ENCODE measurements at places on chromosomes 6 and 20.
A peak's percentile ranks its signal among the peaks of the same experiment; 100 is the strongest.

DNA sequence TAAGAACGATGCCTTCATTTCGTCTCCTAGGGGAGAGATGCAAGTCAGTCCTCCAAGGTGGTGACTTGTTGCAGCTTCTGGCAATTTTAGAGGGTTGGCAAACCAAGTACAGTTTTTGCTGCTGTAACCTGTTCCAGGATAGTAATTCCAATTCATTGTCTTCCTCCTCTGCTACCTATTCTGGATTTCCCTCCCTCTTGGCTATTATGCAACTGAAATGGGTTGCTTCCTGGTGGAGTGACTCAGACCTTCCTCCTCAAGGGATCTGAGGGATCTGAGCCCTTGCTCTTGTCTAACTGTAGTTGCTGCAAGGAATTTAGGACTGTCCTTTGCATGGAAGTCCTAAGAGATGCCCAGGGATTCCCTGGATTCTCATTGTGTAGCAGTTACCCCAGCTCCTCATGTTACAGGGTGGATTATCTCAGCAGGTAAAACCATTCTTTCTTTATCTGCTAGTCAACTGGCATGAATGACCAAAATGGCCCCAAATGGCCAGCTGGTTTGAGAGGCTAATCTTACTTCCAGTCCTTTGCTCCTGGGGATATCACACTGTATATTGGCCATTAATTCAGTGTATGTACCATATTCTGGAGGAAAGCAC is 17.6 kb upstream of the ELMO2 start:
- DNase-seq = no peak

- DNase-seq = peak; percentile 42
These were observed 7.7 kb upstream of the HTR1B start for GRCh38 chr6:77470983-77471382.

DNA sequence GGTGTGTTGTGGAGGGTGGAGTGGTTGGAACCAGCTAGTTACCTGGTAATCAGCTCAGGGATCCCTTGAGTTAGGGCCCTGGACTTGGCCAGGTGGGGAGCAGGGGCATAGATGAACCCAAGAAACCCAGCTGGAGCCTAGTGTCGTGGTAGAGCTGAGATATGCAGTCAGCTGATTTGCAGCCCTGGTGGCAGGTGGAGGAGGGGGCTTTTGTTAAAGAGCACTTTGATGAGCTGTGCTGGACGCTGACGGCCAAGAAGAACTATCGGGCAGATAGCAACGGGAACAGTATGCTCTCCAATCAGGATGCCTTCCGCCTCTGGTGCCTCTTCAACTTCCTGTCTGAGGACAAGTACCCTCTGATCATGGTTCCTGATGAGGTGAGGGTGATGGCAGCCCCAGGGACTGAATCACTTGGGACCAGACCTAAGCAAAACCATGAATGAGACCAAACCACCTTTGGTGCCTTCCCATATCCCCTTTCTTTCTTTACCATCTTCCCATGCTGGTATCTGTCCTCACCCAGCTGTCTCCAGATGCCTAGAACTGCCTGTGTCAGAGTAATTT is 12.7 kb downstream of the DEF6 start:
- DNase-seq = no peak

DNA sequence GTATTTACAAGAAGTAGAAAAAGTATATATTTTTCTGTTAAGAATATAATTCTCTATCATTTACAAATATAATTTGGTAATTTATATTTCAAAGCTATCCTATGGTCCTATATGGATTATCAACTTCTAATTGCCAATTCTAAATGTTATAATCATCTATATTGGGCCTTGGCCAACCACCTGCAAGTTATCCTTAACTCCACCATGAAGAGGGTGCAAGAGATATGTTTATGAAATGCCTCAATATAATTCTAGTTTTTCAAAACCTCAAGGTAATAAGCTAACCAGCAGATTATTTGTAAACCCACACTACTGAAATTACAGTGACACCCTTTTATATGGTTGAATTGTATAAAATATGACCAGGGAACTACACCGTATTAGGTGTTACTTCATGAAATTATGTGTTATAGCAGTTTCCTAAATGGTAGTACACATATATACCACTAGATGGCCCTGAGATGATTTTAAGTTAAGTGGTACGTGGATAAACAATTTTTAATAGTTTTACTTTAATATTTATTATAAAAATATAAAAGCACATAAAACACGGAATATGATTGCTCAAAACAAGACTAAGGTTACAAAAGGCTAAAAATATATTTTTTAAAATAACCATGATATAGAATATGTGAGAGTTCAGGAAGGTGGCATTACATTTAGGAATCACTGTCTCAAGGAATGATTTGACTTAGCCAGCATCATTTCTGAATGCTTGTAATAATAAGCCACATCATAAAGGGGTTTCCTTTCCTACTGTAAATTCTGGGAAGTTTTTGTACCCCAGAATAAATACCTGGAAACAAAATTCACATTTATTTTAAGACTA is 9.8 kb upstream of the PNISR start:
- DNase-seq = peak; percentile 42

DNA sequence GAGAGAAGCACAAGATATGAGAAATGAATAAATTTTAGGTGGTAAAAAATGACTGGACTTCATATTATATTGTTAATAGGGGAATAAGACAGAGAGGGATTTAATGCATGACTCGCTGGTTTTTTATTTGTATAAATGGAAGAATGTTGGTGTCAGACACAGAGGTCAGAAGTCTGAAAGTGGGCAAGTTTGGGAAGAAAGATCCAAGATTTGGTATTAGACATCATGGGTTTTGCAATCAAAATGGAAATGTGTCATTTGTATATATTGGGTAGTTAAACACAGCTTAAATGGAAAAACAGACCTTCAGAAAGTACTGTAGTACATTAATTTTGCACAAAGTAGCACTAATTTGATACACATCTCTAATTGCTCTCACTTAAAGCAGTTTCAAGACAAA is 96.2 kb downstream of the EYA4 start:
- peak; percentile 44 for DNase-seq

All from fibroblast of skin of back (primary cell).